ENCODE measurements at places on chromosomes 1 and 21.

DNA sequence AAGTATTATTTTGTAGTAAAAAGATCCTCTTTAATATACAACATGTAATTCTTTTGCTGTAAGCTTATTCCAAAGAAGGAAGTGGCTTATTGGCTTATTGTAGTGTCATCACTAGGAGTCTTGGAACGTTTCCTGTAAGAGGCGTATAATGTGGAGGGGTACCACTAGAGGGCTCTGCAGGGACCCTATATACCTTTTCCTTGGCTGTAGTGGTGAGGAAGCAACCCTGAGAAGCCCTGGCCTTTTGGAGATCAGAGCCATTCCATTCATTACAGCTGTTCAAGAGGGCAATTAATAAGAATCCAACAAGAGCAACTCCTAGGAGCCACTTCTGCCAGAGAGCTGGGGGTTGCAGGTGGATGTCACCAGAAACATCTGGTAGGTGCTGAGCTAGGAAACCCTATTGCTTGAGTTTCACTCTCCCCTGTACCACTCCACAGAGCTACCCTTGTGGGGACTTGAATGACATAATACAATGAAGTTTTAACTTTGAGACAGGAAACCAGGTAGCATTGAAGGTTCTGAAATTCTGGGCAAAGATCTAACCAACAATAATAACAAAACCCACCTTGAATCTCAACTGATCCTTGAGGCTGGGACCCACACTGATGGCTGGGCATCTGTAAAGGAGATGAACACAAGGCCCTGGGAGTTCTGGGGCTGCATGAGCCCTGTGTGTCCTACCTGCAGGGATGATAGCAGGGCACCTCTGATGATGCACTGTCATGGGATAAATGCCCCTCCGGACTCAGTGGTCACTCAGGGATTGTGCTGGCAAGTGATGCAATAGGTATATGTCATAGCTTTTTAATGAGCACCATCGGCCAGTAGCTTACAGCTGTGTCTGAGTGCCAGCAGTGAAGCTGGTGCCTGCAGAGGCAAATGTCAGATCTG, 160.2 kb upstream of the COA6 start:
- DNase-seq: peak; percentile 35

DNA sequence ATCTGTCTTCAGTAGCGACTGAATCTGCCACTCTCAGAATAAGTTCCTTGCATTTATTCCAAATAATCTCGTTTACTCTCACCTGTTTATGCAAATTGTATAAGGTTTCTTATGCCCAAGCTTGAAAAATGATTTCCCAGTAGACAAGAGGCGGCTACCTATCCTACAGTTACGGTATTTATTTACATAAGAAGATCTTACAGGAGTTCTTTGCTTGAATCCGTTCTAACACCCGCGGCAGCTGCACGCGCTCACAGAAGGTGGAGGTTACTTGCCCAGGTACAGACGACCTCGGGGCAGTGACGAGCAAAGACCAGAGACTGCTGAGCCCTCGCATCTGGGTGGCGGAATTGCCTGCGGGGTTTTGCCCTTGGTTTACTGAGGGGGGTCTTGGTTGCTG, 79.9 kb downstream of the SKI start:
- DNase-seq: no peak

- DNase-seq: no peak
These were observed 10.1 kb downstream of the VANGL2 start for GRCh38 chr1:160410406-160411005.

DNA sequence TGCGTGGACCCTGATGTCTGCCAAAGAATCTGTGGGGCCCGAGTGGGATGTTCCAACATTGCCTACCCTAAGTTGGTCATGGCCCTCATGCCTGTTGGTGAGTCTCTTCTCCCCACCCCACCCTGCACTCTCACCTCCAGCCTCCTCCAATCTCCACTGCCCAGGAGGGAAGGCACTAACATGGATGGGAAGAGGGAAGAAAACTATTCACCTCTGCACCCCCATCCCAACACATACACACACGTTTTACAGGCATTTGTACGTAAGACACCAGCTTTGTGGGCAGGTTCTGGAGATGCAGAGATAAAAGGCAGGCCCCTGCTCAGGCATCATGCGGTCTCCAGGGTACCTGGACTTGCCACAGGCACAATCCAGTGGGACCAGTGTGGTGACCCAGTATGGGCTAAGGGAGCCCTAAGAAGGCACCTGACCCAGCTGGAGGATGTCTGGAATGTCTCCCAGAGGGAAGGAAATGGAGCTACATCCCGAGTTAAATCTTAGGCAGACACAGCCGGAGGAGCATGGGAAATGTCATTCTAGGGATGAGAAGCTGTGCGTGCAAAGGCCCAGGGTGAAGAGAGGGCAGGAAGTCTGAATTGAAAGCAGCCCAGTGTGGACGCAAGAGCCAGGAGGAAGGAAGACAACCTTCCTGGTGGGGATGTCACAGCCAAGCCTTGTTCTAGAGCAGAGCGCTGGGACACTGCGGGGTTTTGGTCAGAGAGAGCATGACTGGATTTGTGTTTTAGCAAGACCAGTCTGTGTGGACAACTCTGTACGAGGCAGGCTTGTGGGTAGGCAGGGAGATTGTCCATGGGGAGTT, 11.4 kb downstream of the SLC5A9 start:
- no peak for DNase-seq

DNA sequence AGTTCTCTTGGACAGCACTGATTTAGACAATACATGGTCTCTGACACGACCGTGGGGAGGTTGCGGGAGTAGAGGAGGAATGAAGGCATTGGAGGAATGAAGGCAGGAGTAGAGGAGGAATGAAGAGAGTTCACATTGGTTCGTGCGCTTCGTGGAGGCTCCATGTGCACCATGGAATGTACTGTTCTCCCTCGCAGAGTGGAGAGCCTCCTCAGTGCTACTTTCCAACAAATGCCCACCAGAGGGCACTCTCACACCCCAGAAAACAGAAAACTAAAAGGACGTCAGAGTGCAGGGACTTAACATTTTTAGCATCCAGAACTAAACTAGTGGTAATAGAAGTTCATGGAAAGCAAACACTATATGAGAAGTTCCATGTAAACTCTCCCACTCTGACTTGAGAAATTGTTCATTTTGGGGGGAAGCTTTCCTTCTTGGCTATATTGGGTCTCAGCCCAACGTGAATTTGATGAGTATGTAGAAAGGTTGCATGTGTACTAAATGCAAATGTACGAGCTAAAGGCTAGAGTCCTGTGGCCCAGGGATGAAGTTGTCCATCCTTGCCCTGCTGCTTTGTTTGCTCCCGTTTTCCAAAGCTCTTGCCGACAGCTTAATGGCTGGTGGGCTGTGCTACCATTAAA, 211.6 kb downstream of the LMX1A start:
- peak; percentile 11 for DNase-seq

GRCh38 chr1:175313672-175314225, 121.2 kb upstream of the KIAA0040 start:
- DNase-seq: no peak

GRCh38 chr1:99369154-99369553, 104.9 kb downstream of the PLPPR4 start:
- no peak for DNase-seq

DNA sequence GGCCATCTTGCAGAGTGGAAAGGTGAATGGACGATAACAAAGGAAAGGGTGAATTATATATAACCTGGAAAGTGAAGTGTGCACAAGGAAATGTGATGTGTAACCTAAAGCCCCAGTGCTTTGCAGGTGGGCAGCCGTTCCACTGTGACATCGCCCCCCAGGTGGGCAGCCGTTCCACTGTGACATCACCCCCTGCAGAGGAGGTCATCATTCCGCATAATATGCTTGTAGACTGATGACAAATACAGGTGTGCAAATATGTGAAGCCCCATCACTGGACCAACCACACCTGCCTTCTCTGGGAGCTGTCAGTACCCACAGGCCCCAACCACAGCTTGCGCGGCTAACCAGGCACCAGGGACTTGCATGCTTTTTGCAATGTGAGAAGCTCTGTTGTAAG, 4.7 kb upstream of the ZNF496 start:
- no peak for DNase-seq

- DNase-seq: peak; percentile 31
These were observed 5.0 kb downstream of the JMJD4 start for GRCh38 chr1:227729881-227730629.

- peak; percentile 40 for DNase-seq
These were observed 159.2 kb downstream of the RUNX1 start for GRCh38 chr21:34889676-34890469.

- no peak for DNase-seq
These were observed 121.8 kb upstream of the SPAG17 start for GRCh38 chr1:118306851-118307250.

DNA sequence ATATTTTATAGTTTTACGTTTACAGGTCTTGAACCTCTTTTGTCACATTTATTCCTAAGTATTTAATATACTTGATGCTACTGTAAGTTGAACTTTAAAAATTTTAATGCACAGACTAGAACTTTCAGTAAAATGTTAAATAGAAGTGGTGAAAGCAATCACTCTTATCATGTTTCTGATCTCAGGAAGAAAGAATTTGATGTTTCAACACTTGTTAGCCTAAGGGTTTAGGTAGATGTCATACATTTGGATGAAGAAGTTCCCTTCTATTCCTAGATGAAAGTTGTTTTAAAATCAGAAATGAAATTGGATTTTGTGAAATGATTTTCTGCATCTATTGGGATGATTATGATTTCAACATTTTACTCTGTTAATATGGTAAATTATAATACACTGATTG, 63.6 kb upstream of the TTLL7 start:
- no peak for DNase-seq

GRCh38 chr1:115170377-115170776, 81.1 kb upstream of the TSPAN2 start:
- no peak for DNase-seq

DNA sequence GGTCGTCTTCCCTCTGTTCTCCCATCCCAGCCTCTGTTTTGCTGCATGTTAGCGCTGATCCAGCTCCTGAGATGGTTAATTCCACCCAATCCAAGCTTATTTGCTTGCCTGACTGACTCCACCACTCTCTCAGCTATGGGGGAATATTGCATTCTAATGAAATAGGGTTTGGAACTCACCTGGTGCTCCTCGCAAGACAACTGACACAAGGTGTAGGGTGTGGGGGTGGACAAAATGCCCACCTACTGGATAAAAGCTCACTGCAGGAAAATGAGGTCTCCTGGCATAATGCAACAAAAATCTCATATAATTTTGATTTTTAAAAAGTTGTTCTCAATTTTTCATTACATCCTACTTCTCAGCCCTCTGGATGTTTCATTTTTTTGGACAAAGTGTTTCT, 259.0 kb downstream of the ZNF648 start:
- DNase-seq: no peak

DNA sequence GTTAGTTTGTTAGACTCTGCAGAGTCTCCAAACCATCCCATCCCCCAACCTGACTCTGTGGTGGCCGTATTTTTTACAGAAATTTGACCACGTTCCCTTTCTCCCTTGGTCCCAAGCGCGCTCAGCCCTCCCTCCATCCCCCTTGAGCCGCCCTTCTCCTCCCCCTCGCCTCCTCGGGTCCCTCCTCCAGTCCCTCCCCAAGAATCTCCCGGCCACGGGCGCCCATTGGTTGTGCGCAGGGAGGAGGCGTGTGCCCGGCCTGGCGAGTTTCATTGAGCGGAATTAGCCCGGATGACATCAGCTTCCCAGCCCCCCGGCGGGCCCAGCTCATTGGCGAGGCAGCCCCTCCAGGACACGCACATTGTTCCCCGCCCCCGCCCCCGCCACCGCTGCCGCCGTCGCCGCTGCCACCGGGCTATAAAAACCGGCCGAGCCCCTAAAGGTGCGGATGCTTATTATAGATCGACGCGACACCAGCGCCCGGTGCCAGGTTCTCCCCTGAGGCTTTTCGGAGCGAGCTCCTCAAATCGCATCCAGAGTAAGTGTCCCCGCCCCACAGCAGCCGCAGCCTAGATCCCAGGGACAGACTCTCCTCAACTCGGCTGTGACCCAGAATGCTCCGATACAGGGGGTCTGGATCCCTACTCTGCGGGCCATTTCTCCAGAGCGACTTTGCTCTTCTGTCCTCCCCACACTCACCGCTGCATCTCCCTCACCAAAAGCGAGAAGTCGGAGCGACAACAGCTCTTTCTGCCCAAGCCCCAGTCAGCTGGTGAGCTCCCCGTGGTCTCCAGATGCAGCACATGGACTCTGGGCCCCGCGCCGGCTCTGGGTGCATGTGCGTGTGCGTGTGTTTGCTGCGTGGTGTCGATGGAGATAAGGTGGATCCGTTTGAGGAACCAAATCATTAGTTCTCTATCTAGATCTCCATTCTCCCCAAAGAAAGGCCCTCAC, at the start of gene OLIG2:
Gene OLIG2 (plus strand): TSS at position 447 of the 954 bp plus-strand sequence. CDS start 928 bp downstream, outside the sequence.
- peak; percentile 18 for DNase-seq

DNA sequence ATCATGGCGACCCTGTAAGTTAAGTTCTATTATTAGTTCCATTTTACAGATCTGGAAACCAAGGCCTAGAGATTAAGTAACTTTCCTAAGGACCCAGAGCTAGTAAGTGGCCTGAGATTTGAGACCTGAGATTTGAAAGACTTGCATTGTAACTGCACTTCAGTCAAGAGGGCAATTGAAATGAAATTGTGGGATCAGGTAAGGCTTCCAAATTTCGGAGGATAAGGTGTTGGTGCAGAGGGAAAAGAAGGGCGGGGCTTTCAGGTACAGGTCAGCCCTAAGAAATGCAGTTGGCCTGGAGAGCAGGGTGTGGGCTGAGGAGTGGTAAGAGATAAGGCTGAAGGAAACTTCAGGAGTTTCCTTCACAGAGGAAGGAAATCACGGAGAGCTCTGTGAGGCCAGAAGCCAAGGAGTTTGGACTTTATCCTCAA, 51.1 kb downstream of the SLC16A1 start:
- no peak for DNase-seq

- no peak for DNase-seq
These were observed 8.4 kb upstream of the PEX19 start for GRCh38 chr1:160293020-160293968.

GRCh38 chr1:86703696-86704457, 499 bp upstream of the SH3GLB1 start:
- peak; percentile 60 for DNase-seq

- DNase-seq: no peak
These were observed 54.2 kb upstream of the NFIA start for GRCh38 chr1:61028136-61028535.

DNA sequence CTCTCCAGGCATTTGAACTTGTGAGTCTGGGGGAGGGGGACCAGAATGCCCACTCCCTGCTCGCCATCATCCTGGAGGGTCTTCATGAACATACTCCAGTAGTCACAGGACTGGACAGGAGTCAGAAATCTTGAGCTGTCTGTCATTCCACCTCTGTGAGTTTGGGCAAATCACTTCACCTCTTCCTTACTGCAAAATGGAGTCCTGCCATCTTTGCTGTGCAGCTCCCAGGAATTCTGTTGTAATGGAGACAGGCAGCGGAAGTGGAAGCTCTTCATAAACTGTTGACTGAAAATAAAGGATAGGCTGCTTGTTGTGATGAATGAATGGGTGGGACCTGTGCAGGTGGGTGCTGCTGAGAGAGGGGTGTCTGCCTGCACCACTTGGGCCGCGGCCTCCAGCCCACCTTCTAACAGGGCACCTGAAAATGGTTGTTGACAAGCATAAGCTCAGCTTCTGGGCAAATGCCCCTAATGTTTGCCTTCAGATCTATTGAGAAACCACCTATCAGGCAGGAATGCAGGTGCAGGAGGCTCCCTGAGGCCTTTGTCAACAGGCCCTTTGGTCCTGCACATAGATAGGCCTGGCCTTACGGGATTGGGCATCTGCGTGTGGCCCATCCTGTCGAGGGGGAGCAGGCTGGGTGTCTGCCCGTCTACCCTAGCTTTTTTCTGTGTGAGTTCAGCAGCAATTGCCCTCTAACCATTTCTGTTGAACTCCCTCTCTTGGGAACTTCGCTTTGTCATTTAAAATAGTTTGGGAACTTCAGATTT, 321.0 kb downstream of the RPS6KC1 start:
- DNase-seq: no peak

- DNase-seq: no peak
These were observed 41.6 kb downstream of the ABL2 start for GRCh38 chr1:179187735-179188471.

- DNase-seq: no peak
These were observed 210.1 kb downstream of the FGGY start for GRCh38 chr1:59506952-59507351.
